ENCODE measurements at places on chromosomes 5 and 9.

DNA sequence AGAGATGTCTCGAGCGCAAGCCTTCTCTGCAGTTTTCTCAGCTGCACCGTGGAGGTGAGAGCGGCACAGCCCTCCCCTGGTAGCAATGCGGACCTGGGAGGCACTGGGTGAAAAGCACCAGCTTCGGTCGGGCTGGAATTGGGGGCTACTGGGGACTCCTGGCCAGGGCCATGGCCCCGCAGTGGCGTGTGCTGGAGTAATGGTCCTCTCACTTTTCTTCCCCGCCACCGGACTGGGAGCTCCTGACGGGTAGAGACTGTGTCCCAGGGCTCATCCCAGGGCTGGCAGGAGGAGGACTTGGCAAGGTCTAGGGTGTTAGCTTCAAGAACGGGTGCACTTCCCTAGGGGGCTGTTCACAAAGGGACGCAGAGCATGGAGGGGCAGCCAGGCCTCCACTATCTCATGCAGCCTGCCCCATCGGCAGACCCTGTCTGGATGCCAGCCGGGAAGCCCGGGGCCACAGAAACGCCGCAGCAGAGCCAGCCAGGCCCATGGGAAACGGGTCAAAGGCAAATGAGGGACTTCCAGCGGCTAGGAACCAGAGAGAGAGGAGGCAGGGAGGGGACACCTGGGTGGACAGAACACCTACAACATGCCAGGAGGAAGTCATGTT lies 92.6 kb upstream of the MVB12B start:
- no peak for DNase-seq

DNA sequence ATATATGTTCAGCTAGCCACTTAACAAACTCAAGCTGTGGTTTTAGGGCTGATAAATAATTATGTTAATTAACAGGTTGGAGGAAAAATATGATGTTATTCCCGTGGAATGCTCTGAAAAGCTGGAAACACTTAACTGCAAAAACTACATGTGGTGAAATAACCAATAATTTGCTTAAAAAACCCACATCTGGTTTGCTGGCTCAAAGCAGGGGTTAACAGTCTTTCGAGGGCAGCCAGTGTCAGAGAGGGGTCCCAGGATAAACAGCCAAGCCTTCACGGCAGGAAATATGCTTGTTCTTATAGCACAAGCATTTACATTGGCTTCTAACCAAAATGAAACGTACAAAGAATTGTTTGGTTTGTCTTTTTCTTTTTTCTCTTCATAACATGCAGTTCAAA lies 254.0 kb upstream of the GAS1 start:
- no peak for DNase-seq

GRCh38 chr5:118705959-118706667 lies 282.2 kb downstream of the DTWD2 start:
- no peak for DNase-seq

DNA sequence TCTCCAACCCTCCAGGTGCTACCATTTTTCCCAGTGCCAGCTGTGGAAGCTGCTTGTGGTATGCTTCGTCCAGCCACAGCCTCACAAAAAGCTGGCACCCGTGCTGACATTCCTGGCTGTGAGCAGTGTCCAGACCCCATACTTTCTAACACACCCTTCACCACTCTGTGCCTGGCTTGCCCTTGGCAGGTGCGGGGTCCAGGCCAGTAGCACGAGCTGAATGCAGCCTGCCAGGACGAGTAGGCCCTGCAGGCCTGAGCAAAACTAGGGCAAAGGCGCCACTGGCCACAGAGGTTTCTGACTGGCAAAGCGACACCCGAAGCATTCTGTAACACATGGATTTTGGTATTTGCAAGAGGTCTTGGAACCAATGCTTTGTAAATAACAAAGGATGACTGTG lies 26.0 kb upstream of the GHR start:
- DNase-seq, result no peak

GRCh38 chr5:108531367-108532128 lies 149.7 kb upstream of the FBXL17 start:
- DNase-seq, result no peak

DNA sequence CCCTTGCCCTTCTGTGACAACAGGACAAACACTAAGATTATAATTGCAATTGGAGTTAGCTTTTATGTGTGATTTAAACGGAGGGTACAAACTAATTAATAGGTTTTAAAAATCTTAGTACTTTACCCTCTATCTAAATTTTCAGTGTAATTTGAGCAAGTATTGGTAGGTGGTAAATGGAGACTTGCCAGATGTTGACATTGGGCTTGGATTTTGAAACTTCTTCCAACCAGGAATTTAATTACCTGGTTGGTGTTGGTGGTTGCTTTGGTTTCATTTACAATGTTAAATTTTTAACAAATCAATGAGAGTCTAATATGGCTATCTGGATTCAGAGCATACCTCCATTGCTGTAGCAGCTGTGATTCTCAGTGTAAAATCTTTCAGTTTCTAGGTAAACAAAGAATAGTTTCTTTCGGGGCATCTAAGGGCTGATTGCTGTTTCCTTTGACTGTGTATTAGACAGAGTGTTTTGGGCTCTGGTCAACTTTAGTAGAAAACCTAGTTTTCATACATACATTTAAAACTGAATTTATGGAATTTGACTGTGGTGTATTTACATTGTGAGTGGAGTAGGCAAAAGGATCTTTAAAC lies 1.9 kb downstream of the DAPK1 start:
- no peak for DNase-seq

GRCh38 chr5:66378407-66378806 lies 217.8 kb upstream of the MAST4 start:
- no peak for DNase-seq

GRCh38 chr9:129558063-129558550 lies 62.8 kb downstream of the C9orf50 start:
- no peak for DNase-seq

- no peak for DNase-seq
Observed at GRCh38 chr5:172453986-172454357, 353 bp downstream of the SH3PXD2B start.

- peak; percentile 57 for DNase-seq
Observed at GRCh38 chr9:34380034-34380510, 3.4 kb upstream of the MYORG start.

DNA sequence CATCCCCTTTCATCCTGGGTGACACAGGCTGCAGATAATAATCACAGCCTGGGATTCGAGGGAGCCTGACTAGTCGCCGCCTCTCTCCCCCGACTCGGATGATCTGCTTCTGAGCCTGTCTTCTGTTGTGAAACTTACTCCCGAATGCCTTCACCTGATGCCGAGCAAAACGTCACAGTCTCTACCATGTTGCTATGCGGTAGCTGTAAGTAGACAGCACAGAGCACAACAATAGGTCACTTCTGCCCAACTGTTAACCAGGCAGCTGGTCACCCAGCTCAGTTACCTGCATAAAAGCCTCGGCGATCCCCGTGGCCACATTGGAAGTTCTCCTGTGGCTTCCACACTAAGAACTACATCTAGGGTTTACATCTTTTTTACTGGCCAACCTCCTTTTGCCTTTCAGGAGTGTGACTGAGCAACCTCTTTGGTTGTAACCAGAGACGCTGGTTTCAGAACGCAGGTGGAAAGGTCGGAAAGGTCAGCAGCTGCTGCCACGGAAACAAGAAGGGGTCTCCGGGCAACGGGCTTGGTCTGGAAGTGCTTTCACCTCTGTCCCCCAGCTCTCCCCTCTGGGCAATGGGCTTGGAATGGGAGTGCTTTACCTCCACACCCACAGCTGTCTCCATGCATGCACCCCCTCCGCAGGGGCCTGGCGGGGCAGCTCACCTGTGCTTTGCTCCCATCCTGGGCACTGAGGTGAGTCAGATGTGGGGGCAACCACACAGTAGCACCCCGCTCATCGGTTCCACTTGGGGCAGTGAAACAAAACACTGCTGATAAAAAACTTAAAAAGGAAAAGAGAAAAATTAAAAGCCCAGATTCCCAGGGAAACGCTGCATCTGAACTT lies 7.6 kb upstream of the PPP1R26 start:
- no peak for DNase-seq

GRCh38 chr9:19381656-19382055 lies 1.6 kb upstream of the RPS6 start:
- DNase-seq, result no peak

- DNase-seq, result no peak
Observed at GRCh38 chr5:119269061-119269944, 86.5 kb upstream of the TNFAIP8 start.

DNA sequence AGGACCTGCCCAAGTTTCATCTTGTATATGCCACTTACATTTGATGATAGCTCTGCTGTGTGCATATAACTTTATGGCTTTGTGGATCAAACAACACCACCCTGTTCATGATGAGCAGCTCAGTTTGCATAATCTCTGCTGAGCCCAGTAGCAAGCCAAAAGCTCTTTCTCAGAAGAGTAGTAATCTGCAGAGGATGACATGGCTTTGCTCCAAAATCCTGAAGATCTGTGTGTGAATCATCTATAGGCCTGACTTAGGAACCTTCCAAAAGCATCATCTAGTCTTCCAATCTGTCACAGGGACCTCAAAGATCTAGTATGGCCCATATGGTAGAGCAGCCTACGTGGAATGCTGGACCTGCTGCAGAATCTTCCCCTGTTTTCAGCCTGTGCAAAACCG lies 394.6 kb downstream of the PSAT1 start:
- DNase-seq, result no peak

Measured in activated naive CD8-positive, alpha-beta T cell treated with anti-CD3 and anti-CD28 coated beads, Interleukin-2, amount 10 ng/mL, durations not matched to agents 7 days and 5 days (primary cell).